ENCODE measurements at places on chromosomes 6 and 20. TPM values are rescaled to one million over a fixed set of nuclear protein-coding genes. Genes with fewer than 3 reads are reported as not detected.

DNA sequence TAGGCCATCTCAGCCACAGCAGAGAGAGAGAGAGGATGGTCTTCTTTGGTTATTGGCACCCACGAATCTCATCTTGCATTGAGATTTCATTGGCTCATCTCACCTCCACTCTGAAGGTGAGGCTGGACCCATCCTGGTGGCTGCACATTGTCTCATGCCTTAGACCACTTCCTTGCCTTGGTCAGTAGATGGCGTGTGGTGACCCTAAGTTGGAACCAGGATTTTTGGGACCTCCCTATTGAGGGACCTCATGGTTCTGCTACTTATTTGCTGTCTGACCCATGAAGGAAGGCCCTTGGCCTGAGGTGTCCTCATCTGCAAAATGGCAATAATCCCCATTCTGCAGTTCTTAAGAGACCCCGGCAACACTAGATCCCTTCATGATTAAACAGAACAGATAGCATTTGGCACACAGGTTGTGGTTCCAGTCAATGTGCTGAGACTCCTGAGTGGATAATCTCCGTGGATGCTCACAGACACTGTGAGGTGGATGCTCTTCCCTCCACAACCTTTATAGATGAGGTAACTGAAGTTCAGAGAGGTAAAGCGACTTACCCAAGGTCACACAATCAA lies 21.5 kb upstream of the AAR2 start:
- DNase-seq: no peak

DNA sequence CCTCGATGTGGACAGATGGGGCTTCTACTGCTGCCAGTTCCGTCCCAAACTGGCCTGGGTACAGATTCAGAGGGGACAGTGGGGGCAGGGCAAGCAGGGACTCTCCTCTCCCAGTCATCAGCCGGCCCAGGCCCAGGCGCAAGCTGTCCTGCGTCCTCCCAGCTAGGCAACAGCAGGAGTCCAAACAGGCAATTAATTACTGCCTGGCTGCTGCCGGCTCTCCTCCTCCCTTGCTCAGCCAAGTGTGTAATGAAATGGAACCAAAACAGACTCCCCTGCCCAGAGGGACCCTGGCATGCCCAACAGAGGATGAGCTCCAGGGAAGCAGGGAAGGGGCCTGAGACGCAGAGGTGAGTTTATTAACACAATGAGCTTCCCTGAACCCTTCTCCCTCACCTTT lies 17.8 kb upstream of the SLC32A1 start:
- peak; percentile 80 for DNase-seq

DNA sequence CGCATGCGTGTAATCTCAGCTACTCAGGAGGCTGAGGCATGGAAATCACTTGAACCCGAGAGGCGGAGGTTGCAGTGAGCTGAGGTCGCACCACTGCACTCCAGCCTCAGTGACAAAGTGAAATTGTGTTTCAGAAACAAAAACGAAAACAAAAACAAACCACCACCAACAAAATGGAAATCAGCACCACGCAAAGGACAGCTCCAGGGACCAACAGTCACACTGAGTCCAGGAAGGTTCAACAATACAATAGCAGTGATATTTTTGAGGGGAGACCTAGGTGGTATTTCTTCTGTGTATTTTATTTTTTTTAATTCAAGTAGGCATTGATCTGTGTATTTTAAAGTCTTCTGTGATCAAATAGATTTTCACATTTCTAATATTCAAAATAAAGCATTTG lies 9.8 kb downstream of the HLA-F start:
- DNase-seq: no peak

The CAP2 gene
- total RNA-seq: 24.4 TPM

DNA sequence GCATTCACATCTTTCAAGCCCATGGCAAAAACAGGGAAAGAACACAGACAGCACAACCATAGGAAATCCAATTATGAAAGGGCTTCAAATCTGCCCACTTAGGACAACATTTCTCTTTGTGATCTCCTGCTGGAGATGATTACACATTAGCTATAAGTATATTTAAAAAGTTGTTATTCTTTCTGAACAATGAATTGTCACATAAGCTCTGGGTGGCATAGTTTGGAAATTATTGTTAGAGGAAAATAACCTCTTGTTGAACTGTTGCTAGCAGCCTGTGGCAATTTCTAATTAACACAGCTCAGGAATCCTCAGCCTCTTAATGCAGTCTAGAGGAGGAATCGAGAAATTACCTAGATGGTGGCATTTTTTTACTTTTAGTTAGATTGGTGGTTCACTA lies 54.9 kb downstream of the BCAS1 start:
- DNase-seq: no peak

- no peak for DNase-seq
Observed at GRCh38 chr20:347317-347639, 367 bp downstream of the NRSN2 start.

DNA sequence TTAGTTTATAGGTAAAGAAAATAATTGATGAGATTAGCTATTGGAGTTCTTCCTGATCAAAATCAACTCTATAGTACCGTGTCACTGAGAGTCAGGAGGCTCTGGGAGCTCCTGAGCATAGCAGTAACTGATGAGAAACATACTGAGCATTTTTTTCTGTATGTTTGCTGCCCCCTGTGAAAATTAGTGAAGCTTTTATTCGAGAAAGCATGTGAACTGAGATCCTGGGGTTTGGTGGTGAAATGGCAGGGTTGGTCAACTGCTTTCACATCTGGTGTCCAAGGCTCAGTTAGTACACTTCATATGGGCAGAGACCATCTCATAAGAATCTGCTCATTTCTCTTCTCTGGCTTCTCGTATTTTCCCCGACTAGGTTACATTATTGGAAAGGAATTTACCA lies 4.1 kb upstream of the ABT1 start:
- DNase-seq: no peak

DNA sequence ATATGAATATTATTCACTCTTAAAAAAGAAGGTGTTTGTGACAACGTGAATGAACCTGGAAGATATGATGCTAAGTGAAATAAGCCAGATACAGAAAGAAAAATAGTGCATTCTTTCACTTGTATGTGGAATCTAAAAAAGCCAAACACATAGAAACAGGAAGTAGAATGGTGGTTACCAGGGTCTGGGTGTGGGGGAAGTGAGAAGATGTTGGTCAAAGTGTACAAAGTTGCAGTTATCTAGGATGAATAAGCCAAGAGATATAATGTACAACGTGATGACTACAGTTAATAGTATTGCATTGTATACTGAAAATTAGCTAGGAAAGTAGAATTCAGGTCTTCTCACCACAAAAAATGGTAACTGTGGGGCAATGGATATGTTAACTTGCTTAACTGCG lies 151.1 kb upstream of the HCRTR2 start:
- no peak for DNase-seq

- no peak for DNase-seq
Observed at GRCh38 chr20:56793916-56794315, 164.8 kb downstream of the TFAP2C start.

The CASS4 gene
- total RNA-seq: not detected

The TBXT gene
- total RNA-seq: not detected

GRCh38 chr20:54044156-54044555 lies 26.2 kb downstream of the BCAS1 start:
- no peak for DNase-seq

The MTG2 gene
- 27.1 TPM for total RNA-seq

DNA sequence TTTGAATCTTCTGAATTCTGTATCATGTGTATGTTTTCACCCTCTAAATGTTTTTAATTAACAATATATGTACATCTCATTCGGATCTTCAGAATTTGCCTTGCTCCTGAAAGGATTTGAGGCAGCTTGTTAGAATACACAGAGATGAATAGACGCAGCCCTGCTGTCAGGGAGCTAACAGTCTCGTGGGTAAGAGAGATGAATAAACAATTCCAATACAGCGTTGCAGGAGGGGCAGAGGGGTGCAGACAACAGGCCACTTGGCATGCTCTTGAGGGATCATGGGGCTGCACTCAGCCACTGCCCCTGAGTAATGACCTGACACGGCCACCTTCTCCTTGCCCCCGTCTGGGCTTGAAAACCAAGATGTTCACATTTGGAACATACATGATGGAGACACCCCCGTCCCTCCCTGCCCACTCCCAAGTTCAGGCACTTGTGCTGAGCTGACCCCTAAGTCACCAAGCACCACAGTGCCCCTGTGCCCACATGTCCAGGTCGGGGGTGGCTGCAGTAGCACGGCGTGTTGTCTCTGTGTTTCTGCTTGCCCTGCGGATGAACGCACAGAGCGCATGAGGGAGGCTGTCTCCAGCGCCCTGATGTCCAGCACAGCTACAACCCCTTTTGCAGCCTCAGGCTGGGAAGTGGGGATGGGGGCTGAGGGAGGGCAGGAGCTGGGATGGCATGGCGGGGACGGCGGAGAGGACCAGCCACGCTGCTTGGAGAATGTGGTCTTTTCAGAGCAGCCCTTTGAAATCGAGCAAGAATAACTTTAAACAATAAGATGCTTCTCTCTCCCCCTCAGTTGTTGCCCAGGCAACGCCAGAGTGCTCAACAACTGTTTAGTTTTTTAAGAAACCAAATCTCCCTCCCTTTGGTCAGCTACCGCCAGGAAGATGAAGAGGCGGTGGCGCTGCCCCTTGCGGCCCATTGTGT lies 33.0 kb upstream of the CDH22 start:
- no peak for DNase-seq

DNA sequence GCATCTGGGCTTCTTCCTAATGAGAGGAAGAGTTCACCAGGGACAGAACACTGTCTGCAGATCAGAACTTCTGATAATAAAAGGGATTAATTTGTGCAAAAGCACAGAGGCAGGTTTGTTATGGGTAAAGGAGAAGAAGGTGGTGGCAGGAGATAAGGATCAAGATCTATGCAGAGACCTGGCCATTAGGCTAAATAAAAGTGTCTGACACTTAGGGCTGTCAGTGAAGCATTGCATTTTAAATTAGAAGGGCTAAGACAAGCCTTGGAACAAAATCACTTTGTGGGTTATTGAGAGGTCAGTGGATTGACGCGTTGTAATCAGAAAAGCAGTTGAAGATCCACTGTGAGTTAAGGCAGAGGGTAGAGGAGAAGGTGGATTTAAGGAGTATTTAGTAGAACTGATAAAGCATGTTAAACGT lies 76.8 kb downstream of the MAP3K4 start:
- no peak for DNase-seq

DNA sequence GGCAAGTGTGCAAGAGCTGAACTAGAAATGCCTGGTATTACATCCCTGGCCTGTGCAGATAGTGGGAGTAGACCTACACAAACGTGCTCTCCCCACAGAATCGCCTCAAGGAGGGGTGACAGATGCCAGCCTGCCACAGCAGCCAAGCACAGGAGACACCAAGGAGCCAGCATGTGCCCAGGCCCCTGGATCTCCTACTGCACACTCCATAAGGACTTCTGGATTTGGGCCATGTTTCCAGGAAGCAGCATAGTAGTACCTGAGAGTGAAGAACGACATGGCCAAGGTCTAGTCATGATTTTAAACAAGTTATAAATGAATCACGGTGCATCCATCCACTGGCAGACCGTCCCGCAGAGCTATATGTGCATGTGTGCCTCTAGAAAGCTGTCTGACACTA lies 232.2 kb downstream of the SYNDIG1 start:
- DNase-seq: no peak

The GRM1 gene
- total RNA-seq: 0.17 TPM

The CYP39A1 gene
- 0.17 TPM for total RNA-seq

The UBE2C gene
- total RNA-seq: 33.0 TPM

- no peak for DNase-seq
Observed at GRCh38 chr20:37622728-37623127, 71.1 kb upstream of the CTNNBL1 start.

The SLC22A7 gene
- 0.34 TPM for total RNA-seq

DNA sequence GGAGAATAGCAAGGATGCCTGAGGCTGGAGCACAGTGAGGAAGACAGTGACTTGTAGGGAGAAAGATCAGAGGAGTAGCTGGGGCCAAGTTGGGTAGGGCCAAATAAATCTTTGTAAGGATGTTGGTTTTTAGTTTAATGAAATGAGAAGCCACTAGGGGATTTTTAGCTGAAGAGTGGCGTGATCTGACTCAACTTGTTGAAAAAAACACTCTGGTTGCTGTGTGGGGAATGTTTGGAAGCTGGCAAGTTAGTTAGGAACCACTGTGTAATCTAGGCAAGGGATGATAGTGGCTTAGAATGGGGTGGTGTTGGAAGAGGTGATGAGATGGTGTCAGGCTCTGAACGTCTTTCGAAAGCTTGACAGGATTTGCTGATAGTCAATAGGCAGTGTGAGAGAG lies 176.1 kb upstream of the HDDC2 start:
- DNase-seq: no peak

DNA sequence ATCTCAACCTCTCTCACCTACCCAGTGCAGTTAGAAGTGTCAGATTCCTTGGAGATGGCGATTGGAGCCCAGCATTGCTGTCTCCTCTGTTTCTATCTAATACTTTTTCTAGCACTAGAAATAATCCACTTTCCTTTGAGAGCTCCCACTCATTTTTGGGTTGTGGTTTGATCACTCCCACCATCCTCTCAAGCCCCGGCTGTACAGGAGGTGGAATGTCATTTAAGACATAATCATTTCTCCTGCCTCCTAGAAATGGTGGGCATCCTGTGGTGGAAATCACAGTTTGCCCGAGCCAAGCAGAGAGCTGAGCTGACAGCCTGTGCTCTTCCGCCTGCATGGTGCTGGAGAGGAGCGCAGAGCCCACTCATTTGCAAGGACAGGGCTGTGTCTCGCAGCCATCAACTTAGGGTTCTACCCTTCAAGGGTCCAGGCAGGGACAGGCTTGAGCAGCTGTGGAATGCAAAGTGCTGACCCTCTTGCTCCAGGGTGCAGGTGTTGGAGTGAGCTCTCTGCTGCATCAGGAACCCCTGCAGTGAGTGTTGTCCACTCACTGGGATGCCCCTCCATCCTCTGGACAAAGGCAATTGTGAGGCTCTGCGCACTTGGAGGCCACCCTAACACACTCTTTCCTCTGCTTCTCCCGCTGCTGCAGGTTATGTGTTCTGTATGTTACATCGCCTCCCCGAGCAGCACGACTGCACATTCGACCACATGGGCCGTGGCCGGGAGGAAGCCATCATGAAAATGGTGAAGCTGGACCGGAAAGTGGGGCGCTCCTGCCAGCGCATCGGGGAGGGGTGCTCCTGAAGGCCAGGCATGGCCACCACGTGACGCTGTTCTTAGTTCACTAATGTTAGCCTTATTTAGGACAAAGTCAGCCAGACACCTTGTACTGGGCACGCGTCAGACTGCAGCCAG lies 332.3 kb downstream of the ZFAND3 start:
- DNase-seq: no peak

GRCh38 chr6:13105139-13105538 lies 223.2 kb downstream of the TBC1D7 start:
- DNase-seq: no peak

The SRF gene
- 20.7 TPM for total RNA-seq

The HRH3 gene
- 13.7 TPM for total RNA-seq

The KHDC1L gene
- total RNA-seq: 2.2 TPM

DNA sequence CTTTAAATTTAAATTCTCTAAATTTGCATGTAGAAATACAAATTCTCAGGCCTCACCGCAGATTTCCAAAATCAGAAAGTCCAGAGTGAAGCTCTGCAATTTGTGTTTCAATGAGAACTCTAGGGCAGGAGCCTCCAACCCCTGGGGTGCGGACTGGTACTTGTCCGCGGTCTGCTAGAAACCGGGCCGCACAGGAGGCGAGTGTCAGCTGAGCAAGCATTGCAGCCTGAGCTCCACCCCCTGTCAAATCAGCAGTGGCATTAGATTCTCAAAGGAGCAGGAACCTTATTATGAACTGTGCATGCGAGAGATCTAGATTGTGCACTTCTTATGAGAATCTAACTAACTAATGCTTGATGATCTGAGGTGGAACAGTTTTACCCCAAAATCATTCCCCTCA lies 203.0 kb upstream of the PCSK2 start:
- peak; percentile 32 for DNase-seq

The TAPBP gene
- total RNA-seq: 4.7 TPM

Measured in glutamatergic neuron (in vitro differentiated cells).